Fibroblast of villous mesenchyme (primary cell): ENCODE measurements at places on chromosomes 16 and 17. TPM values are rescaled to one million over a fixed set of nuclear protein-coding genes. Genes with fewer than 3 reads are reported as not detected.

DNA sequence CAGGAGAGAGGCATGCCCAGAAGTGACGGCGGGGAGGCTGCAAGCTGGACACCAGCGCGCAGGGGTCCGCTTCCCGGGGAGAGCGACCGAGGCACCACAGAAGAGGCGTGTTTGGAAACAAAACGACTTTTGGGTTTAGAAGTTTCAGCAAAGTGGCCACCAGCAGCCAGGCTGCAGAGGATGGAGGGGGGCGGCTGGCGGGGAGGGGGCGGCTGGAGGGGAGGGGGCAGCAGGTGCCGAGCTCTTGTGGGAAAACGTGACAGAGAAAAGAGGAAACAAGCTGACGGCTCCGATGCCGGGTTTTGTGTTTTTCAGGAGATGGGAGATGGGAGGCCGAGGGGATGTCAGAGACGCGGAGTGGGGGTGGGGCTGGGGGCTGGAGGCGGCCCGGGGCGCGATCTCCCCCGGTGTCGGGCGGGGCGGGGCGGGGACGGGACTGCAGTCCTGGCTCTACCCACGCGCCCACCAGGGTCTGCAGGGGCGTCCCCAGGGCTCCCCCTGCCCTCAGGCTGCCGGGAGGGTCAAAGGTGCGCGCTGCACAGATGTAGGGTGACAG, 32.1 kb upstream of the RPH3AL start:
- no peak for DNase-seq

DNA sequence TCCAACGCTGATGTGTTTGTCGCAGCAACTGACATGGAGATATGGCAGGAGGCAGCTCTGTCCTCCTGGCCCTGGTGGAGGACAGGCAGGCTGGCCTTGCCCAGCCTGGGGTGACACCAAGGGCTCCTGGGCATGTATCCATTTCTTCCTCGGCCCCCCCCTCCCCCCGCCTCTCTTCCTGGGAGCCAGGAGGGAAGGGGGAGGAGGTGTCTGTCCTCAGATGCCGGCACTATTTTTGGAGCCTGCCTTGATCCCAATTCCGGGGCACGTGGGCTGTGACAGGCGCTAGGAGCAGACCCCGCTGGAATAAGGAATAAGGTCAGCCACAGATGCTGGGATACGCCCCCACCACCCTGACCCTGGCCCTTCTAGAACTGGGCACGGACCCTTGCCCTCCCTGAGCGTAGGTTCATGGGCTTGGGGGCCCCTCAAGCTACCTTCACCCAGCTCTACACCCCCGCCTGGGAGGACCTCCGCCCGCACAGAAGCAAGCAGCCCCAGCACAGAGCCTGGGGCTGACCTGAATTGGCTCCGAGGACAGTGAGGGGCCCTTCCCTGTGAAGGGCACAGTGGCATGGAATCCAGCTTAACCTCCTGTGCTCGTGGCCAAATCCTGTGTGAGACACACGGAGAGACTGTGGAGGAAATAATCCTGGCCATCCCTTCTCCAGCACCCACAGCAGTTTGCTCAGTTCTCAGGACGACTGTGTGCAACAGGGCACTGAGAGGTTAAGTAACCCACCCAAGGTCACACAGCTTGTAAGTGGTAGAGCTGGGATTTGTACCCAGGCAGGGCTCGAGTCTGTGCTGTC, 24.1 kb downstream of the SEC14L5 start:
- DNase-seq = no peak

- DNase-seq = no peak
Measured at GRCh38 chr16:53542283-53542682, 39.3 kb upstream of the AKTIP start.

- no peak for DNase-seq
Measured at GRCh38 chr16:75256059-75256571, 4.7 kb upstream of the BCAR1 start.

DNA sequence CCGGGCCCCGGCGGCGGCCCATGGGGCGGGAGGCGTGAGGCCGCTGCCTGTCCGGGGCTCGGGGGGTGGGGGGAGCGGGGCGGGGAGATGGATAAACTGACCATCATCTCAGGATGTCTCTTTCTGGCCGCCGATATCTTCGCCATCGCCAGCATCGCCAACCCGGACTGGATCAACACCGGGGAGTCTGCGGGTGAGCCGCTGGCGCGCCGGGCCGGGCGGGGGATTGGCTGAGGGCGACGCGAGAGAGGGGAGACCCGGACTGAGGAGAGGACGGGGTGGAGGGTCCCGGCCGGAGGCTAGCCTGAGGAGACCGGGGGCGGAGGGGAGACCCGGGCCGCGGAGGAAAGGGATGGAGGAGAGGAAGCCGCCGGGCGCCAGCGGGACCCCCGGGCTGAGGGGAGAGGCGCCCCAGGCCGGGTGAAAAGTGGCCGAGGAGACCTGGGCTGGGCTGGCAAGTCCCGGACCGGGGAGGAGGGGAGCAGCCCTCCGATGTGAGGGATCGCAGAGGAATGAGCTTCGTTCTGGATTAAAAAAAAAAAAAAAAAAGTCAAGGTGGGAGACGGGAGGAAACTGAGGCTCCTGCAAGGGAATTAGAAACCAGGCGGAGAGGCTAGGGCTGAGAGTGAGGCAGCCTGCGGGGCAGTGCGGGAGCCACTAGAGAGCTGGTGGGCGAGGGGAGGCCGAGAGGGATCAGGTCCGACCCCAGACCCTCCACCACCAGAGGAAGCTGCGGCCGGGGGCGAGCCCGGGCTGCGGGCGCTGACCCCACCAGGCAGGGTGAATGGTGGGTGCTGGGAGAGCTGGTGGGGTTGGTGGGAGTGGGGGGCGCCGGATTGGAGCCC, 526 bp downstream of the MOSMO start:
- no peak for DNase-seq

DNA sequence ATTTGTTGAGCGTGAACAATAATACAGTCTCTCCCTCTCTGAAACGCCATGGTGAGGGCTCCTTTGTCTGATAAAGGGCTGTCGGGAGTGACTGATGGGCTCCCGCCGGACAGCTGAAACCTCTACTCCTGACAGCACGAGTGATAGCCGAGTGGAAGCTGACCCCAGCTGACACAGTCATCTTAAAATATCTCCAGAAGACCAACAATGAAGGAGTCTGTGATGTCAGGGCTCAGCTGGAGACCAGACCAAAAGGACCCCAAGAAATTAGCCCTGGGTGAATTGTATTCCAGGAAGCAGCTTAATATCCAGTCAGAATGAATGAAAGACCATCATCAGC, 22.4 kb downstream of the CCDC182 start:
- no peak for DNase-seq

DNA sequence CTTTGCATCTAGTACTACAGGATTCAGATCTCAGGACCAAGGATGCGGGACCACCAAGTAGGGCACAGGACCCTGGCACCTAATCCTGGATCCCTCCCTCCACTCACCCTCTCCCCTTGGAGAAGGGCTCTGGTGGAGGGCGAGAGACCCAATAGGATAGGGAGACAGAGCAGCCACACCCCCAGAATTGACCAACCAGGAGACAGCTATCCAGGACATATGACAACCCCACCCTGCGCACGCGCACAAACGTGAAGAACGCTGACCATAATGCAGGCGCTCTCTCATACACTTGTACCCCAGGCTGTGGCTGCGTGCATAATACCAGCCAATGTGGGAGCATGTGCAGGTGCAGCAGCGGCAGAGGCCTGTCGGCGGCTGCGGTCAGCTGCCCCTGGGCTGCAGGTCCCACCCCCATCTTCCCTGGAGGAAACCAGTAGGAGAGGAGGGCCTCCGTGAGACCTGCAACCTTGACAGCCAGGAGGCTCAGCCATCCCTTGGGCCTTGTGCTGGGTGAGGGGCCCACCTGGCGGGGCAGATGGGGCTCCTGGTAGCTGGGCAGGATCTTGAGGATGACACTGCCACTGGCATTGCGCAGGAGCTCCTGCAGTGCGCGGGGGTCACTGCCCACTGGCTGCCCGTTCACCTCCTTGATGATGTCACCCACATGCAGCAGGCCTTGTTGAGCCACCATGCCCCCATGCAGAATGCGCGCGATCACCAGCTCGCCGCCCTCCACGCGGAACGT, 25.4 kb downstream of the MPP2 start:
- no peak for DNase-seq

DNA sequence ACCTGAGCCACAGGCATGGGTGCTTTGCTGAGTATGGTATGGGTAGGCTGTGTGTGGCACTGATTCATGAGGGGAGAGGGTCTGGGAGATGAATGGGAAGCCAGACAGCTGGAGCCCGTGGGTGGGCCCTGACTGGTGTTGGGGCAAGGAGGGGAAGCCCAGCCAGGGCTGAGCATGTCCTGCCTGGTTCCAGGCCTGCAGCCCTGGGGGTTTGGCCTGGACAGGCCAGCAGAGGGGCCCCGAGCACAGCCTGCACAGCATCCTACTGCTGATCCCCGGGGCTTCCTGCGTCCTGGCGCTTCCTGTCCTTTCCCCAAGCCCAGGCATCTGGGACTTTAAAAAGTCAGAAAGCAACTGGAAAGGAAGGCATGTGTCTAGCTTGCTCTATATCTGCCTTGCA, 4.6 kb upstream of the MVD start:
- DNase-seq = peak; percentile 40

PHOSPHO1 gene
- under 0.01 and 0.32 TPM in 2 replicates for total RNA-seq
